ENCODE measurements at places on chromosomes 13 and 19.
A peak's percentile ranks its signal among the peaks of the same experiment; 100 is the strongest.

DNA sequence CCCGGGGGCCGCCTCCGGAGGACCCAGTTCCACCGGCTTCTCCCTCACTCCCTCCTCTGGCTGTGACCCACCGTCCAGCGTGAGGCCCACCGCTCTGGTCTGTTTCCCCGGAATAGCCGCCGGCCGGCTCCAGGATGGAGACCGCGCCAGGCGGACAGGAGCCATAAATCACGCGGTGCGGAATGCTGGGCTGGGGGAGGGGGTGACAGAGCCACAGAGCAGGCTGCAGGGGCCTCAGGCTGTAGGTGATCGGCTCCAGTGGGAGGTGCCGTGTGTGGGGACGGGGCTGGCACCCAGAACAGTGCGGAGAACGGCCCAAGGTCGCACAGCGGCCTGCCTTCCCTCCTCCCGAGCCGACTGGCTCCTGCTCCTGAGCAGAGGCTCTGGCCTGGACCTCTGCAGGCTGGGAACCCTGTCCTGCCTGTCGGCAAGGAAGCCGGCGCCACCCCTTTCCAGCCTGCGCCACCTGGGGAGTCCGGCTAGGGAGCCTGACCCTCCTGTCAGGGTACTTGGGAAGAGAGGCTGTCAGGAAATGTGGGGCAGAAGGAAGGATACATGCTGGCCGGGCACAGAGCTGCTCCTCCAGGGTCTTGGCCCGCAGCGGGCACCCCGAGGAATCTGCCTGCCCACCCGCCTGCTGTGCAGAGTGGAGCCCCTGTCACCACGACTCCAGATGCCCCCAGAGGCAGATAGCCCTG is 8.3 kb downstream of the PIAS4 start:
- DNase-seq, result no peak

- no peak for DNase-seq
Observed at GRCh38 chr19:30360376-30361106, 11.6 kb upstream of the ZNF536 start.

- no peak for DNase-seq
Observed at GRCh38 chr13:30806784-30807183, 71.4 kb downstream of the ALOX5AP start.

- DNase-seq, result no peak
Observed at GRCh38 chr13:25847635-25848626, 203.9 kb downstream of the SHISA2 start.

GRCh38 chr13:47251771-47252170 is 354.9 kb upstream of the HTR2A start:
- DNase-seq, result no peak

DNA sequence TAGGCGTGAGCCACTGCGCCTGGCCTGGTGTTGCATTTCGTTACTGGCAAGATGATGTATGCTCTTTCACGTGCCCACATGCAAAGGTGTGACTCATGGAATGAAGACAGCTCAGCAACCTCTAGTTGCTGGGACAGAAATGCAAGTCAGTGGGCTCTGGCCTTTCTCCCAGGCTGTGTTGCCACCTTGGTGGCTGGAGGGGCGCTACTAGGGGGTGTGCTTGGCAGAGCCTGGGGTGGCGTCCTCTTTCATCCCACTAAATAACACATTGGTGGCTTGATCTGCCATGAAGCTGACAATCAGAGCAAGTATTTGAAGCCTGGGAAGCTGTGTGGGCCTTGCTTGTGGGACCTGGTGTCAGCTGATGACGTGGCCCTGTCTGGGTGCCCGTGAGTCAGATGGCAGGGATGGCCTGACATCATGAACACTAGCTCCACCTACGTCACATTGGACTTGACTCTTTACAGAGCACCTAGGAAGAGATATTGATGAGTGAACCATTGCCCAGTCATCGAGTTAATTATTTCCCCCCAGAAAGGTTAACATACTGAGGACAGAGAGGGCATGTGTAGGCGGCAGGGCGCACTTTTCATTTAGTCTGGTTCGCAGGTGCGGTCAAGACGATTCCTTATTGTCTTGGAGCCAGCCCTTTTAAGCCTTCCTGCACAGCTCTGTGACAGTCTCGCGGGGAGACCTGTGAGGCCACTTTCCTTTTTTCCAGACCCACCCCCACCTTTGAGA is 154.2 kb downstream of the TM9SF2 start:
- DNase-seq, result peak; percentile 18

DNA sequence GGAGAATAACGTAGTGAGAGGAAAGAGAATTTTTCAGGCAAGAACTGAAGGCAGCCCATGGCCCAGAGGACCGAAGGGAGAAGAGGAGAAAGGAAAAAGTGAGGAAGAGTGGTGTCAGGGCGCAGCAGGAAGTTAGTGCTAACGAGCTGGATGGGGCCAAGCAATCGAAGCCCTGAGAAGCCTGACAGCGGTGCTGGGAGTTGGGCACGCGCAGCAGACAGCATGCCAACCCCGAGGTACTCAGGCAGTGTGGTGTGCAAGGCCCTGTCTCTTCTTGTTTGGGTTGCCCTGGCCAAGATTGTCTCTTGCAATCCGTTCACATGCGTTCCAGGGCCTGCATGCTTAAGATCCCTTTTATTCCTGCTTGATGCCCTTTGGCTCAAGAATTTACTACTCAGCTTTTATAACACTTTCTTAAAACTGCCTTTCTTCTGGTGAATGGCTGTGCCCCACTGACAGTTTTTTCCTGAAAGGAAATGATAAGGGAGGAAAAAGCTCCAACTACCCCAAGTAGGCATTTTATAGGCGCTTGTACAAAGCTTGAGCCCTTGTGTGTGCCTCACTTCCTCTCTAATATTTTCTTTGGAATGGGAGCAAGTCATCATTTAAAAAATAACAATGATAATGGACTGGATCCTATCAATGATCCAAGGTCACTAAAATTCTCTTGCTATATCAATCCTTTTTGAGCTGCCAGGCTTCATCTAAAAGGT is 115.4 kb downstream of the FLT1 start:
- no peak for DNase-seq

DNA sequence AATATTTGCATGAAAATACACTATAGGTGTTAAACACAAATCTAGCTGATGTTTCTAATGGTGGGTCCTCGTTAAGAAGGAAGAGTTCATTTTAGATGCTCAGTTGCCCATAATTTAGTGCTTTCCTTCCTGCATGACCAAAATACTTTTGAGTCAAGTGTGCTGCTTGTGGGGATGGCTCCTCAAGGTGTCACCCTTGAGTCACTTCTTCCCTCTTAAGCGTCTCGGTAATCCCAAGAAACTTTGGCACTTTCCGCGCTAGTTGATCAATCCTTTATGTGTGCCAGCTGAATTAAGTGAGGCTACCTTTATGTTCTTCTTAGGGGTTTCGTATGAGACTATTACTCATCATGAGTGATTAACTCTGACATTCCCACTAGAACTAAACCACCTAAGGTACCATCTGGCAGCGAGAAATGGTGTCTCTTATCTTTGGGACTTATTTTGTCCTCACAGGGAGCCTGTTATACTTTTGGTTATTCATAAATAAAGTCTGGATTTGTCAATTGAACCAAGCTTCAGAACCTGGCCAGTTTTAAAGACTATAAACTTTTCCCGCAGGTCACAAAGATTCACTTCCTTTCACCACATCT is 106.8 kb downstream of the NHLRC3 start:
- DNase-seq, result no peak

GRCh38 chr13:54486421-54487166 is 1458.0 kb downstream of the OLFM4 start:
- DNase-seq, result no peak

DNA sequence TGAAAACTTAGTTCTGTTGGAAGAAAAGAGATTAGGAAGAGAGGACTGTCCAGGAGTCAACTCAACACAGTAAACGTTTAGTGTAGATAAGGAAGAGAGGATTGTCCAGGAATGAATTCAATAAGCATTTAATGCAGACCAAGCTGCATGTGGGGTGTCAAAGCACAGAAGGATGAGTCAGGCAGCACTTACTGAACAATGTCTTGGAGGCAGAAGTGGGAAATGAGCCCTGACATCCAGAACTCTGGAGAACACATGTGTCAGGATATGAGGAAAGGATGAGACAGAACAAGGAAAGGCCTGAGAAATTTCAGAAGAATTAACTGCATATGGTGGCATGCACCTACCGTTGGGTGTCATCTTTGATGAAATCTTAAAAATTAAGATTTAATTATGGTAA is 429.2 kb upstream of the HTR2A start:
- no peak for DNase-seq

DNA sequence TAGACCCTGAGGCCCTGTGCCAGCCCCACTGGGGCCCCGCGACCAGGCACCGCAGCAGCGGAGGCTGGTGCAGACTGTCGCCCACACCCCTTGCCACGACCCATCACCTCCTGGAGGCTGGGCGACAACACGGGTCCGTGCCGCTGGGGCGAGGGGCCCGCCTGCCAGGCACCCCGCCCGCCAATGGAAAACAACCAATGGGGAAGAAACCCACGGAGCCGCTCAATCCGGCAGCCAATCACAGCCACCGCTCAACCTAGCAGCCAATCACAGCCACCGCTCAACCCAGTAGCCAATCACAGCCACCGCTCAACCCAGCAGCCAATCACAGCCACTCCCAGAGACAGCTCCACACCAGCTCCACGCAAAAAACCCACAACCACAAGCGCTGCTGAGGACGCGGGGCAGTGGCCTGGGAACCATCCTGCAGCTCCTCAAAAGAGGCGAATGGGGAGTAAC is 29.7 kb downstream of the GPX4 start:
- DNase-seq, result peak; percentile 49

DNA sequence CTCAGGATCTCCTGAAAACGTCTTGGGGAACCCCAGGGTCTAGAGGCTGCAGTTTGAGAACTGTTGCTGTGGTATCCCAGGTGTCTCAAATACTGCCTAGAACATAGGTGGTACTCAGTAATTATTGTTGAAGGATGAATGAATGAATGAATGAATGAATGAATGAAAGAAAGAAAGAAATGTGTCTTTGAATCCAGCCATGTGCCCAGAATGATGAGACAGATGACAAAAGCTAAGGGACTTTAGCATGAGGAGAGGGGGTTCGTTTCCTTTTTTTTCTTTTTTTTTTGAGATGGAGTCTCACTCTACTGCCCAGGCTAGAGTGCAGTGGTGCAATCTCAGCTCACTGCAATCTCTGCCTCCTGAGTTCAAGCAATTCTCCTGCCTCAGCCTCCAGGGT is 7.8 kb downstream of the LSR start:
- DNase-seq, result no peak

DNA sequence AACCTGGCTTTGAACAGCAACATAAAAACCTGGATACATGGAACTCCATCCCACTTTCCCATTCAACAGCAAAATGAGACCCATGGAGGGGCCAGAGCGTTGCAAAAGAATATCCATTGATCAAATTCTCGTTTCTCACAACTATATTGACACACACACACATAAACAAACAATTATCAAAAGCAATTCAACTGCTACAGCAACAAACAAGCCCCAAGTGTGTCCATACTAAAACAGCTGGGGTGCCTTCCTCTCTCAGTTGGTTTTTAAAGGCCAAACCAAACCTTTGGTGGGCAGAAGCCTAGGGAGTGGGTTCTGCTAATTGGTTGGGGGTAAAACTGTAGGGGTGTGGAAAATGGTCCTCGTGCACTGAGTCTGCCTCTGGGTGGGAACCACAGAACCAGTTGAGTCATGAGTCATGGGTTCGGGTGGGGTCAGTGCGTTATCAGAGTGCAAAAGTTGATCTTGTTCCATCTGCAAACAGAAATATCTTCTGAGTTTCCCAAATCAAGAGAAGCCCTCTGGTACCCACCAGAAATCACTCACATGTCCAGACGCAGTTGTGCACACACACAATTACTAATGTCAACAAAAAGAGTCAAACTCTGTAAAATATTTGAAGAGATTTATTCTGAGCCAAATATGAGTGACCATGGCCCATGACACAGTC is 18.5 kb downstream of the GPR42 start:
- no peak for DNase-seq

GRCh38 chr19:30064771-30065494 is 122.9 kb downstream of the URI1 start:
- DNase-seq, result no peak

DNA sequence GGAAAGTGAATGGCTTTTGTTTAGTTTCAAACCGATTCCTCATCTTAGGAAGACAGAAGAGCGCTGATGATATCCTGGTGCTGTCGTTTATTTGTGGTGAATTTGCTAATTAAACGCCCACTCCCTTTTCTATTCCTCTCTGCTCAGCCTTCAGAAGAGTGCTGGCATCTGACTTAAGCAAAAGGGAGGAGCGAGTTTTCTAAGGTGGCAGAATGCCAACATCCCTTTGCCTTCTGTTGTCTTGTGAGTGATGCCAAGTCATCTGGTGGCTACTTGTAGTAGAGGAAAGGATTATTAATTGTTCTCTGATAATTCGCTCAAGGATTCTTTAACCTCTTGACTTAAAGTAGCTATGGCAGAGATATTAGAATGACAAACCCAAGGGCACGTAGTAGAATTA is 68.1 kb downstream of the ERCC5 start:
- no peak for DNase-seq

- DNase-seq, result no peak
Observed at GRCh38 chr13:98450026-98450425, 126.9 kb downstream of the STK24 start.

GRCh38 chr13:109281017-109281902 is 505.1 kb downstream of the IRS2 start:
- DNase-seq, result no peak

DNA sequence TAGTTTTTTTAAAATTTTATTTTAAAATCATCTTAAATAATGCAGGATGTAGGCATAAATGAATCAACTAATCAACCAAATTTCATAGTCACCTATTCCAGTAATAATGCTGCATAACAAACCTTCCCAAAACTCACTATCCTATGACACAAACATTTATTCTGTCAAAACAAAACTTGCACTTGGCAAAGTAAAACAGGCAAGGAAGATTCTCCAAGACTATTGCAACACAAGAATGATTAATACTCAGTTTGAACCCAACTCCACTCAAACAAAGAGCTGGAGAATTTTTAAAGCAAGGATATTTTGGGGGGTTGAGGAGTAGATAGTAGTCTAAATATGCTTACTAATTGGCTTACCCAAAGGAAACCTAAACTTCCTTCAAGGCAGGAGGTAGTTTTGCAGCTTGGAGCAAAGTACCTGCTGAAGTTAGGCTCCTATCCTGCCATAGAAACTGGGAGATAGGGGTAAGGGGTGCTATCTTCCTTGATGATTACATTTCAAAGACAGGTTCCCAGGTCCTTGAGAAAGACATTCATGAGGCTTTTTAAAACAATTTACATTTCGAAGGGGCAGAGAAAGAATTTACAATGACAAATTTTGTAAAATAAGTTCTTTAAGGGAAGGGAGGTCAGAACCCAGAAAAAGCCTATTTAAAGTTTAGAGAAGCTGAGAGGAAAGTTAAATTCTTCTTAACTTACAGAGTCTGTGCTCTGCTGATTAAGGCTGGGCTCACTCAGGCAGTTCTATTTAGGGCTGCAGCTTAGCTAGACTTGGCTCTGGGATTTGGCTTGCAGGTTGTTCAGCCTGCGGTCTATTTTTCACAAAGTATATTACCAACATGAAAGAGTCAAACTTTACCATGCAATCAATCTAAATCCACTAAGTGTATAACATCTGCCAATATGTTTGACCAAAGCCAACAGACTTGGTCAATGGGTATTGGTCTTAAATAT is 549.0 kb downstream of the KCTD12 start:
- no peak for DNase-seq

- peak; percentile 75 for DNase-seq
Observed at GRCh38 chr19:10644260-10645007, 9.7 kb upstream of the ILF3 start.
